ENCODE measurements at places on chromosomes 16 and 17.
A peak's percentile ranks its signal among the peaks of the same experiment; 100 is the strongest.

DNA sequence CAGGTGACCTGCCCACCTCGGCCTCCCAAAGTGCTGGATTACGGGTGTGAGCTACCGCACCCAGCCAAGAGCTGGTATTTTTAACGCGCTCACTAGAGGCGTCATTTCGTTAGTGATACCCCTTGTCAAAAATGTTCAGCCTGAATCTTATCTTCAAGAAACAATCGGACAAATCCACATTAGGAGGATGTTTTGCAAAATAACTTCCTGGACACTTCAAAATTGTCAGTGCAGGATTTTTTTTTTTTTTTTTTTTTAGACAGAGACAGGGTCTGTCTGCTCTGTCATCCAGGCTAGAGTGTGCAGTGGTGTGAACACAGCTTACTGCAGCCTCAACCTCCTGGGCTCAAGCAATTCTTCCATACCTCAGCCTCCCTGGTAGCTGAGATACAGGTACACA lies 63.0 kb downstream of the RMI2 start:
- peak; percentile 44 for DNase-seq

- DNase-seq: no peak
Measured at GRCh38 chr17:80676096-80676466, 131.4 kb downstream of the RPTOR start.

DNA sequence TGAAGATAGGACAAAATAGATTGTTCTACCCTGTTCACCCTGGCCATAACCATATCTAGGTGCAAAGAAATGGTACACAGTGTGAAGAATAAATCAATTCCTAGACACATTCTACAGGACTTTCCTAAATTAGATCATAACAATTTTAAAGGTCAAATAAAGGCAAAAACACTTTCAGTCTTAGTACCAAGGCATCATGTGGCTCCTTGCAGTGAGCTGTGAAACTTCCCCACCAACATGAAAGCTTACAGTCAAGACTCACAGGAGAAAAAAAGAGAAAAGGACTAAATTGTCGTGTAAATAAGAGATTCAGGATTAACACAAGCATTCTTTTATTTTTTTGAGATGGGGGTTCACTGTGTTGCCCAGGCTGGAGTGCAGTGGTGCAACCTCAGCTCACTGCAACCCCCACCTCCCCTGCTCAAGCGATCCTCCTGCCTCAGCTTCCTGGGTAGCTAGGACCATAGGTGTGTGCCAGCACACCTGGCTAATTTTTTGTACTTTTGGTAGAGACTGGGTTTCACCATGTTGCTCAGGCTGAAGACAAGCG lies 14.2 kb downstream of the NSMCE1 start:
- DNase-seq: no peak

DNA sequence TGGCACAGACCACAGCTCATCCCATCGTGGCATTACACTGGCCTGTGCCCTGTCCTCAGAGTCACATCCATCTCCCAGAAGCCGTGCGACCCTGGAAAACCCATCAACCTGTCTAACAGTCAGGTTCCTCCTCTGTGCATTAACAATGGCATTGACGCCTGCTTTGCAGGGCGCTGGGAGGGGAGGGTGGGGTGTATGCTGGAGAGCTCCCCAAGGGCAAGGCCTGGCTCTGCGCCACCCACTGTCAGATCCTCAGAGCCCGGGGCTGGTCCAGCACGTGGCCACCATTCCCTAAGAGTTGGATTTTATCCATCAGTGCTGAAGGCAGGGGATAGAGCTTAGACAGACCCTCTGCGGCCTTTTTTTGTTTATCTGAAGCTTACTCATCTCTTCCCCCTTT lies 28.7 kb downstream of the NOS2 start:
- DNase-seq: no peak

DNA sequence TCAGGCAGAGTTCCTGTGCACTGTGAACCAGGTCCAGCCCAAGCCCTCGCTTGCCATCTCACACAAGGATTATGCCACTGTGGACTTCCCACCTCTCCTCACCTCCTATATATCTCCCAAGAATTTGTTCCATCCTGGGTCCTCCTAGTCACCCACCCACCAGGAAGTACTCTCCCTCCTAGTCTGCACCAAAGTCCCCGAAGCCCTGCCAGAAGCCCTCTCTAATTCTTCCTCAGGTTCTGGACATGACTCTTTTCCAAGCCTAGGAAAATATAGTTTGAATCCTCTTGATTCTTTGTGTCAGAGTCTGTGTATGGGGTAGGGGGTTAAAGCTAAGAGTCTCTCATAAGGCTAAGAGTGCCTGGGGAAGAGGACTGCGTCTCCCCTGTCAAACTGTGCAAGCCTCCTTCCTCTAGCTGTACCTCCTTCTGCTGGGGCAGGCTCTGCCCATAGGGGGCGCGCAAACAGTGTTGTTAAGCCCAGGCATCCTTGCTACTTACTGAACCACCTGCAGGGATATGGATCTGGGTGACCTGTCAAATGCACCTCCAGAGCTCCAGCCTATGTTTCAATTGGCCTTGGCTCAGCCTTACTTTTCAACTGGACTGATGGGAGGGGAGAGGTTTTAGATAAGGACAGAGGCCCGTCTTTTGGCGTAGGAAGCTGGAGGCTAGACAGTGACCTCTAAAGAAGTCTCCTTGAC lies 16.6 kb upstream of the DLX4 start:
- peak; percentile 83 for DNase-seq

DNA sequence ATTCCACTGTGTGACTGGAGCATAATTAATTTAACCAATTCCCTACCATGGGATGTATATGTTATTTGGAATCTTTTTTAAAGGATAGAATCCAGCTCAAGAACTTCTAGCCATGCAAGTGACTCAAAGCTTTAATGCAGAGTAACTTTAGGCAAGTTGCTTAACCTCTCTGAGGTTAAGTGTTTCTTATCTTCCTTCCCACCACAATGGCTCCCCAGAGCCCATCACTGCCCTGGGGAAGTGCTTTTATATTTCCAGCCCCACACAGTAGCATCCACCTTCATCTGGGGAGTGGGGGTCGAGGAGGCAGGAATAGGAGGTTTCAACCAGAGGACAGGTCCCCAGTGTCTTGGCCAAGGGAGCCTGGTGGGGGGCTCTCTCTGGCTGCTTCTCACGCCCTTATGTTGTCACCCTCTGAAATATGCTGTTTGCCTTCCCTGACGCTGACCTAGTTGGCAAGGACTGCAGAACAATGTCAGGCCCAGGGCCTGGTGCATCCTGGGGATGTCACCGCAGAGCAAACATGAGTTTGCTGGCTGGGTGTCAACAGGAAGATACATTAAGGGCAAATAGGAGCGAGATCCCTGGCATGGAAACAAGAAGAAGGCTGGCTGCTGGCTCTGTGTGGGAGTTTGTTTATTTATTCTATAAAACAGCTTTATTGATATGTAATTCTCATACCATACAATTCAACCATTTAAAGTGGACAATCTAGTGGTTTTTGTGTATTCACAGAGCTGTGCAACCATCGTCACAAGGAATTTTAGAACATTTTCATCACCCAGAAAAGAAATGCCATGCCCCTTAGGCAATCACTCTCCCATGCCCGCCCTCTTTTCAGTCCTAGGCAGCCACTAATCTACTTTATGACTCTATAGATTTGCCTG lies 46.6 kb upstream of the WSB1 start:
- DNase-seq: peak; percentile 29

GRCh38 chr16:78743556-78743955 lies 644.1 kb downstream of the WWOX start:
- no peak for DNase-seq

DNA sequence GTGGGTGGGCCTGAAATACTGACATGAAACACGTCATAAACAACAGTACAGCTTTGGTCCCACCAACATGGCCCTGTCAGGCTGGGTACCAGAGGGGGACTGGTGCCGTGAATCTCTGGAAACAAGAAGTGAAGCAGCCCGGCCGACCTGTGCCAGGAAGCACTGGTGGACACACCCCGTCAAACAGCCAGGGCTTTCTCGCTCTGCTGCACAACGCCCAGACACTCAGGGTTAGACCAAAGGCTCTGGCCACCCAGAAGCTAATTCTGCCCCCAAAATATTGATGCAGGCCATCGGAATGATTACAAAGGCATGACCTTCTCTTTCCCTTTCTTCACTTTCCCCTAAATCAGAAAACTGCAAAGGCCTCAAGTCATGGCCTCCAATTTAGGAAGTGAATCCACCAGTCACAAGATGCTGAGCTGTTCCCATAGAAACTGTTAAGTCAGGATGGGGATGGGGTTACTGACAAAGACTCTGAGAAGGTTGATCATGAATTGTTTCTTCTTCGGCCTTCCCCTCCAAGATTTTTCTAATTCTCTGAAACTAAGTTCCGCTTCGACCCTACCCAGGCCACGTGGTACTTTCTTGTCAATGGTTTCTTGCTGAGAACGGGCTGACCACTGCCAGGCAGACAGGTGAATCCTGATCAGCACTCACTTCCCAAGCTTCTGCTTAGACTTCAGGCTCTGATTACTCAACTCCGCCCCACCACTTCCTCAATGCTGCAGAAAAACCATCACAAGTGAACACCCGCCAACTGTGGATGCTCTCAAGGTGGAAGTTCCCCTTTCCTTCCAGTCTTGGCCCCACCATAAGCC lies 6.7 kb downstream of the PITPNA start:
- peak; percentile 73 for DNase-seq

- peak; percentile 36 for DNase-seq
Measured at GRCh38 chr17:75181608-75182318, 996 bp downstream of the SUMO2 start.

DNA sequence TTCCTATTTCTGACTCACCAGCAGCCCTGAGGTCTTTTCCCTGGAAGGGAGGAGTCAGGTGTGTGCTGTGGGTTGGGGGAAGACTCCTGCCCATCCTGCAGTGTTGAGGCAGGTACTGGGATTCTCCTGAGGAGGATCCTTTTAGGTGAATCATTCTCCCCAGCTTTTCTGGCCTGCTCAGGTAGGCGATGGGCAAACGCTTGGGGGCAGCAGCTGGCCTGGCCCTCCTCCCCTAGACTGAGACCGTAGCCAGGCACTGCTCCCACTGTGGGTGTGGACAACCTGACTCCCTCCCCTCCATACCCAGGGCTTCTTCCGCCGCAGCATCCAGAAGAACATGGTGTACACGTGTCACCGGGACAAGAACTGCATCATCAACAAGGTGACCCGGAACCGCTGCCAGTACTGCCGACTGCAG lies 15.1 kb downstream of the GJD3 start:
- no peak for DNase-seq

DNA sequence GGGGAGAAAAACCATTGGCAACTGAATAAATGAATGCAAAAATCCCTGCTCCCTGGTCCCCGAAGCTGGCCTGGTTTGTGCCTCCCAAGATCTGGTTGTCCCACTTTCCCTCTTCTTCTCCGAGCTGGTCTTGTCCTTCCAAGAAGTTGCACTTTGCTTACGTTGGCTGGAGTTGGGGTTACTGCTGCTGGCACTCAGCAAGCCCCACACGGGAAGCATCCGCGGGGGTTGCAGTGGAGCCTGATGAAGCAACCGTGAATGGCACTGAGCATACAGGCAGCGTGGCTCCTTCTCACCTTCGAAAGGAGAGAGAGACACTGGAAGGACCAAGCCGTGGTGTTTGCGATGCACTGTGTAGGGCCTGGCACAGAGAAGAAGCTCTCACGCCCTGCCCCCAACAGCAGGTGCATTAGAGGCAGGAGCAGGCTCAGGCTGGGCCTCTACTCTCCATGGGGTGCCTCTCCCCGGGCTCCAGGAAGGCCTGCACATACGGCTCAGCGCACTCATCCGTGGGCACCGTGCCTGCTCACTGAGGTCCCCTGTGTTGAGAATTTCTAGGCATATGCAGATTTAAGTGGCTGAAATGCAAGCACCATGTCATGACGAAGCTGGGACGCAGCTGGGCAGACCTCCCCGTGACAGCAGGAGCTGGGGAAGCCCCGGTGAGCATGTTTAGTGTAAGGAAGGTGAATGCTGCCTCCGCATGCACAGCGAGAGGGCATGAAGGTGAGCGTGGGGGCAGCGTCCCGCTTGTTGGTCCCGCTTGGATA lies 12.1 kb downstream of the CA5A start:
- DNase-seq: no peak

DNA sequence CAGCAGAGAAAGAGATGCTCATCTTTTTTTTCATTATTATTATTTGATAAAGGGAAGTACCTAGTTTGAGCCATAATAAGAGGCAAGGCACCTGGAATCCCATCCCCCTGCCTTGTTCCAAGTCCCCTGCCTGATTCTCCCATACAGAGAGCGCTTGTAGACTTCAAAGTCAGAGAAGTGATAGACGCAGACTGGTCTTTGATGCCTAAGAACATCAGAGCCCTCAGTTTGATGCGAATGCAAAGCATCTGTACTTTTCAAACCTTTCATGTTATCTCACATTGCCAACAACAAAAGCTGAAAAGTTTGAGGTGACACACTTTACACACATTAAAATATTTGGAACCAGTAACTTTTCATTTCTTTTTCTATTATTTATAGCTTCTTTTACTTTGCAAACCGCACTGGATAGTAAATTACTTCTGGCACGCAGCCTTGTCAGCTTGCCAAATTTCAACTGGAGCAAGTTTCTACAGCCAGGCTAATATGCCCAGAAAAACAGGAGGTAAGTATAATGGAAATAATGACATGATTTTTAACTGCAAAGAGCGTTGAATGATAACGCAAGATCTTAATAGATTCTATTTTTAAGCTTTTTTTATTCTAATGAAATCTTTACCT lies 5.9 kb upstream of the UTP6 start:
- DNase-seq: peak; percentile 86

- DNase-seq: peak; percentile 39
Measured at GRCh38 chr17:74089869-74090464, 113.5 kb upstream of the RPL38 start.

DNA sequence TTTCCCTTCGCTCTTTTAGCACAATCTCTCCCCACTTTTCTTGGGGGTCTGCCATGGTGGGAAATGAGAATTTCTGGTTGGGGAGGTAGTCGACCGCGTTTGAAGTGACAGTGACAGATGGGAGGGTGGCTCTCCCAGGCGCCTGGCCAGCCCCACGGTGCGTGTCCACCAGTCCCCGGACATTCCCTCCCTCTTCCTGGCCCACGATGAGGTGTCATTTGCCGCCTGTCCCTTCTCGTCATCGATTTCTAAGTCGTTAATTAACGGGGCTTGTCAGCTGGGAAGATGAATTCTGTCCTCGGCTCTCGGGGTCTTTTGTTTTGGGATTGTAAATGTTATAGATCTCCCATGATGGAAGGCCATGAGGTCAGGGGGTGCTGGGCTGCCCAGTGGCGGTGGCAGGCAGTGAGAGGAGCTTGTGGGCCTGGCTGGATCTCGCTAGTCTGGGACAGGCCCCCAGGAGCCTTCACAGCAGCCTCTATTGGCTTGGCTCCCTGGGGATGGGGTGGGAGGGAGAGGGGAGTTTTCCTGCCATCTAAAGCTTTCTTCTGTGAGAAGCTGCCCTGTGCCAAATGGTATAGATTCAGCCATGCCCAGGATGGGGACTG lies 164.2 kb downstream of the MRM1 start:
- no peak for DNase-seq

GRCh38 chr16:9090101-9090959 lies 1.1 kb upstream of the HAPSTR1 start:
- peak; percentile 55 for DNase-seq

DNA sequence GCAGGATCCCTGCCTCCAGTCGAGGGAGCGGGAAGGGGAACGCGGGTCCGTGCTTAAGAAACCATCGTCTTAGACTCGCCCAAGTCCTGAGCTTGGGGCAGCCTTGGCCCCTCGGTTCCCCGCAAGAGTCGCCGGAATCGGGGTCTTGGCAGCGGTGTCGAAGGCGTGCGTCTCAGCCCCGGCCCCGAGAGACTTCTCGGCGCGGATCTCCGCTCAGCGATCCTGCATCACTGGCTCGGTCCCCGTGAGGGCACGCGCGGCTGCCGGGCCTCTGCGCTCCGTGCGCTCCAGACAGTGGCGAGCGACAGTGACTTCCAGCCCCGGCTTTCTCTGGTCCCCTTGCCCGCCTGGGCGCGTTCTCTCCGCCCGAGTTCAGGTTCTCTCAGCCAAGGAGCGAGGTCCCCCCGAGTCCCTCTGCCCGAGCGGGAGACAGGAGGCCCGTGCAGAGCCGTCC lies 380 bp downstream of the HS3ST3A1 start:
- peak; percentile 22 for DNase-seq

GRCh38 chr16:70743791-70744190 lies 57.2 kb downstream of the VAC14 start:
- DNase-seq: no peak
